ENCODE measurements at places on chromosomes 12 and 14.

DNA sequence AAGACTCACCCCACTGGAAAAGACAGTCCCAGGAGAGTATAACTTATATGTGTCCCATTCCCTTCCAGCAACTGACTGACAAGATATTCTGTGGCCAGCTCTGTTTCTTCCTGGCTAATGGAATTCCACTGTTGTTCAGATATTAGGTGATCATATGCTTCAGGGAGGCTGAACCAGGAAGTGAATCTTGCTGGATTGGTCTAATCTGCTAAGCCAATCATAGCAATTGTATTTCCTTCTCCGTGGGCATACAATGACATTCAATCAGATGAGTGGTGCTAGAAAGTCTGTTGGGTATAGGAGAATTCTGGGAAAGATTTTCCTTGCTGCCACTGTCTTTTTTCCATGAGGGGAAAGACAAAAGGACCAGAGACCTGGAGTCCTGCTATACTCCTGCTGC is 12.1 kb downstream of the PYGL start:
- DNase-seq, result no peak

DNA sequence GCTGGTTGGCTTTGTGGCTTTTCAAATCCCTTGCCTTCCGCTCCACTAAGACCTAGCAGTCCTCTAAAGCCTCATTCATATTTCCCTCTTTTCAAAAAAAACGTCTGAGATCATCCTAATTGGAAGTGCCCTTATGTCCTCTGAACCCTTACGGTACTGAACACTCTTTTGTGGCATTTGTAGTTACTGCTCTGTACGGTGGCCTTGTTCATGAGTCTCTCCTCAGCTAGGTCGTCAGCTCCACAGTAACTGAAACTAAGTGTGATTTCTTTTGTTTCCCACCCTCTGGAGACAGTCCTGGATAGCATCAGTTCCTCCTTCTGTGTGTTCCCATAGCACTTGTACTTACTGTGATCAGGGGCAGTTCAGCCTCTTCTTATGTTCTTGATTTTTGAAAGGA is 49.7 kb downstream of the DAAM1 start:
- no peak for DNase-seq

DNA sequence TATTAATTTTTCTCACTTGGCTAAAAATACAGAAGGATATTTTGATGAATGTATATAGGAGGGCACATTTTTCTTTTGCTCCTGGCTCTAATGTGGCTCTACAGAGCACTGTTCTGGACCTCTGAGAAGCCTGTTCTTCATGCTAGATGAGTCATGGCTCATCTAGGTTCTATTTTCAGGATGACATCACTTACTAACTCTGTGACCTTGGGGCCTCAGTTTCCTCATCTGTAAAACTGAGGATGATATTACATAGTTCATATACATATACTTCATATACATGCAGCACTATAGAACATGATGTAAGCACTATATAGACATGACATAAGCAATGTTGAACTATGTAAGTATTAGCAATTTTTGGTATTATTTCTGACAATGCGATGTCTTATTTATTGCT is 35.8 kb downstream of the SOCS2 start:
- no peak for DNase-seq

- DNase-seq, result no peak
Measured at GRCh38 chr14:86712727-86713126, 1182.8 kb downstream of the FLRT2 start.

- DNase-seq, result no peak
Measured at GRCh38 chr14:26395726-26396125, 202.1 kb downstream of the NOVA1 start.

- DNase-seq, result no peak
Measured at GRCh38 chr12:104555648-104556047, 98.9 kb downstream of the CHST11 start.

GRCh38 chr14:93064411-93065271 is 51.1 kb downstream of the ITPK1 start:
- DNase-seq, result no peak

DNA sequence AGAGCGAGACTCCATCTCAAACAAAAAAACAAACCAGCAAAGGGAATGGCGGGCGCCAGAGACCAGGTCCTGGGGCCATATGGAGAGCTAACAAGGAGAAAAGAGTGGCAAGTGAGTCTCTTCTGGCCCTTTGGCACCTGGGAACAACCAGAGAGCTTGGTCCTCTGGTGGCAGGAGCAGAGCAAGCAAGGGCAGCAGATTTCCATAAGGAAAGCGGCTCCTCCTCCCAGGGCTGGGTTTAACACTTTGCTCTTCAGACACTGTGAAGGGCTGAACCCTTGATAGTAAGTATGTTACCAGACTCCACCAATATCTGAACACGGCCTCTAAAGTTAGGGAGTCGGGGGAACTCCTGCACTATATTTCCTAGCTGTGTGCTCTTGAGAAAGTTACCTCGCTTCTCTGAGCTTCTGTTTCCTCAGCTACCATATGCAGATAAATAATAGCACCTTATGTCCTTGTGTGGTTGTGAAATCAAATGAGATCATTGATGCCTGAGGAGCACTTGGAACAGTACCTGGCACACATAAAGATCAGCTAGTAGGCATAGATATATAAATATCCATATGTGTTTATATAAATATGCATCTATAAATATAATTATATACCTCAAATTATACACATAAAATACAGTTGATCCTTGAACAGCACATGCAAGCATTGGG is 33.4 kb upstream of the PLEKHG6 start:
- DNase-seq, result no peak

GRCh38 chr14:61512026-61512834 is 183.1 kb upstream of the HIF1A start:
- DNase-seq, result no peak

GRCh38 chr14:98711453-98711852 is 560.5 kb downstream of the BCL11B start:
- DNase-seq, result no peak

DNA sequence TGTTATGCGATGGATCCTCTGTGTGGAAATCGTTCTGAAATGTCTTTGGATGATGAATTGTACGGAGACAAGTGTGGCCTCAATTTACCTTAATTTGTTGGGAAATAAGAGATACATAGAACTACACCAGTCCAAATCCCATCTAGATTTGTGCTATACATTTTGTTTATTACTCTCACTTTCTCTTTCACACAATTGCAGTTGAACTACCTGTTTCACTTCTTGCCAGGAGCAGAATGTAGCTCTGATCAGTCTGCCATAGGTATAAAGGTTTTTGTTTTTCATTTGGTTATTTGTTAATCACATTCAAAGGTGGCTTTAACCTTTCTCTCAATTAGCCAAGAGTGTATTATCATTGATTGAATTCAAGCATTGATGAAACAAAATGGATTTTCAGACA is 268.2 kb downstream of the SNAPC1 start:
- no peak for DNase-seq

GRCh38 chr12:124034297-124034696 is 61.3 kb downstream of the ZNF664 start:
- no peak for DNase-seq

GRCh38 chr12:107378609-107379008 is 285.3 kb upstream of the CRY1 start:
- DNase-seq, result no peak

GRCh38 chr12:45612044-45612794 is 117.3 kb upstream of the ARID2 start:
- DNase-seq, result no peak

GRCh38 chr12:94101738-94102660 is 46.4 kb upstream of the PLXNC1 start:
- peak; percentile 55 for DNase-seq

- no peak for DNase-seq
Measured at GRCh38 chr12:42442888-42443287, 116.9 kb downstream of the PPHLN1 start.

GRCh38 chr12:58434726-58435125 is 485.6 kb downstream of the LRIG3 start:
- DNase-seq, result no peak

GRCh38 chr12:80411787-80412186 is 32.2 kb upstream of the PTPRQ start:
- no peak for DNase-seq

- DNase-seq, result no peak
Measured at GRCh38 chr14:60713513-60713912, 10.6 kb downstream of the SIX4 start.

GRCh38 chr12:77062846-77063461 is 2.4 kb downstream of the E2F7 start:
- no peak for DNase-seq

DNA sequence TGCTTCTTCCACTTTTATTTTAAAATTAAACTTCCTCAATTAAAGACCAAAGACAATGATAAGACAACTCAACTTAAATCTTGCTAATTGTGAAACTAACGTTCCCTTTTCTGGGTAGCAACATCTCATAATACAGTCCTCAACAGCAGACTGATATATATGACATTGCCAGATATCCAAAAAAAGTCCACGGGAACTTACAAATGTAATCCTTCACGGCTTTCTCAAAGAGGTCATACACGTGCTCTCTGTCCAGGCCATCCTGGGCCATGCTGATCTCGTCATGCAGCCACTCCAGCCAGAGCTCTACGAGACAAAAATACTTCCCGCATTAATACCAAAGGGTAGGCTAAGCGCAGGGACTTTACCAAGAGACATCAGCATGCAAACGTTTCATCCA is 13.3 kb downstream of the SART3 start:
- DNase-seq, result no peak

- no peak for DNase-seq
Measured at GRCh38 chr14:22613736-22614239, 15.7 kb downstream of the ABHD4 start.

DNA sequence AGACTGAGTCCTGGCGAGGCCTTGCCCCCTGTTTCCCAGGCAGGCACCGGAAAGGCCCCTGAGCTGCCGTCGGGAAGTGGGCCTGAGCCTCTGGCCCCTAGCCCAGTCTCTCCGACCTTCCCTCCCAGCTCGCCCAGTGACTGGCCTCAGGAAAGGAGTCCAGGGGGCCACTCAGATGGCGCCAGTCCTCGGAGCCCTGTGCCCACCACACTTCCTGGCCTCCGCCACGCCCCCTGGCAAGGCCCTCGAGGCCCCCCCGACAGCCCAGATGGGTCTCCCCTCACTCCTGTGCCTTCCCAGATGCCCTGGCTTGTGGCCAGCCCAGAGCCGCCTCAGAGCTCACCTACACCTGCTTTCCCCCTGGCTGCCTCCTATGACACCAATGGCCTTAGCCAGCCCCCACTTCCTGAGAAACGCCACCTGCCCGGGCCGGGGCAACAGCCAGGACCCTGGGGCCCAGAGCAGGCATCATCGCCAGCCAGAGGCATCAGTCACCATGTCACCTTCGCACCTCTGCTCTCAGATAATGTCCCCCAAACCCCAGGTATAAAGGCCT is 10.9 kb downstream of the TNS2 start:
- DNase-seq, result no peak

- no peak for DNase-seq
Measured at GRCh38 chr14:100982762-100983161, 79.2 kb upstream of the RTL1 start.

- DNase-seq, result no peak
Measured at GRCh38 chr12:101172316-101172715, 37.7 kb downstream of the SLC5A8 start.

DNA sequence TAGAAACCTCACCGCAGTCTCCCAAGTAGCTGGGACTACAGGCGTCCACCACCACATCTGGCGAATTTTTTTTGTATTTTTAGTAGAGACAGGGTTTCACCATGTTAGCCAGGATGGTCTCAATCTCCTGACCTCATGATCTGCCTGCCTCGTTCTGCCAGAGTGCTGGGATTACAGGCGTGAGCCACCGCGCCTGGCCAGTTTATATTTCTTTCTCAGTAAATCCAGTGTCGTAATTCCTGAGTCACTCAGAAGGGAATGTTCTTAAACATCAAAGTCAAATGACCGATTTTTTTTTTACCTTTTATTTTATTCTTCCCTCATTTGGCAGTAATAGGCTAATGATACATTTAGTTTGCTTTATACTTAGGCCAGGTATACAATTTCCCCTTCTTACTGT is 80.5 kb downstream of the FBXO33 start:
- no peak for DNase-seq

DNA sequence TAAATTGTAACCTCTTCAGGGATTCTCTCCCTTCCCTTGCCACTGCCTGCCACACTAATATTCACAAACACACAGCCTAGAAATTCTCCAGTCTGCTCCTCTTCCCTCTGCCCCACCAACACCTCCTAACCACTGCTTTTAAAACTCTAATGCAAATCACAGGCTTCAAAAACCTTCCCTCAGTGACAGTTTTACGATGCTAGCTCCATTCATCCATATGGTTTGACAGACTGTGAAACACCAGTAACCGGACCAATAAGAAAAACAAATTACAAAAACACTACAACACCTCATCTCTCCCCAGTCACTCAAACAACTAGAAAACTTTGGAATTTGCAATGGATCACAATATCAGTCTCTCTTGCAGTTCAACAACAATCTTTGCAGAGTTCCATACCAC is 5.7 kb downstream of the DPF3 start:
- DNase-seq, result no peak

- DNase-seq, result no peak
Measured at GRCh38 chr14:34324363-34324795, 137.7 kb downstream of the SPTSSA start.

- DNase-seq, result no peak
Measured at GRCh38 chr14:70685474-70686197, 43.9 kb downstream of the TTC9 start.

DNA sequence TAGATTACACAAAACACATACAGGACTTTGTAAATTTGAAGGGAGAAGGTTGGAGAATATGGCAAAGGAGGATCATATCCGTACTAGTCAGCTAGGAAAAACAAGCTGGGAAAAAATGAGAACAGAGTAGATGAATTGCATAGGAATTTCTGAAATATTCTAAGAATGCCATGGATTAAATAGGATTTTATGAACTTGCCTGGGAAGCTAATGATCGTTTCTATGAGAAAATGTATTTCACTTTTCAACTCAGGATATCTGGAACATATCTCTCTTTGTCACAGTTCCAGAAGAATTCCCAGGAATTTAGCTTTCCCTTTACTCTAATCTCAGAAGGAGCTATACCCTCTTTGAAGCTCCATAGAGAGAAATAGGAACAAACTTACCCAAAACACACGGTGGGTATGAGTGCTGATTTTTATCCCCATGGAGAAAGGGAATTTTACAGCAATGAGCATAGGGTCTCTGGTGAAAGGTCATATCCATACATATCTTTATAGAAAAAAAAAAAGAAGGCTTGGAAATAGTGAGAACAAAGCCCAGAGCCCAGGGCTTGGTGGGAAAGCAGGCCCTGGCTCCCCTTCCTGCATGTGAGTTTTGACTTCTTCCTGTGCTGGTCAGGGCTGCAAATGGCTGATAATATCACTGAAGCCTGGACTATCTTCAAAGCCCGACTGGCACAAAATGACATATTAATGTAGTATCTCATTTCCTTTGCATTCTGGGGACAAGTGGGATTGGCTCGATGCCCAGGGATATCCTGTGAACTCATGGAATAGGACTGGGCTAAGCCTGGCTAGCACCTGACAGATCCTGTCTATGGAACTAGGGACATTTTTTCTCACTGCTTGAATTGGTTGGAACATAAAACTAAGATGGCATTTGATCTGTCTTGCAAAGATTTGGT is 136.3 kb downstream of the AEBP2 start:
- no peak for DNase-seq

GRCh38 chr12:68259318-68259940 is 6.0 kb upstream of the IL22 start:
- DNase-seq, result no peak

Data from stimulated activated CD8-positive, alpha-beta memory T cell treated with anti-CD3 and anti-CD28 coated beads, Interleukin-4, amount 100 ng/mL, for 1 hour (primary cell).